ENCODE measurements at places on chromosomes 6 and 20.

DNA sequence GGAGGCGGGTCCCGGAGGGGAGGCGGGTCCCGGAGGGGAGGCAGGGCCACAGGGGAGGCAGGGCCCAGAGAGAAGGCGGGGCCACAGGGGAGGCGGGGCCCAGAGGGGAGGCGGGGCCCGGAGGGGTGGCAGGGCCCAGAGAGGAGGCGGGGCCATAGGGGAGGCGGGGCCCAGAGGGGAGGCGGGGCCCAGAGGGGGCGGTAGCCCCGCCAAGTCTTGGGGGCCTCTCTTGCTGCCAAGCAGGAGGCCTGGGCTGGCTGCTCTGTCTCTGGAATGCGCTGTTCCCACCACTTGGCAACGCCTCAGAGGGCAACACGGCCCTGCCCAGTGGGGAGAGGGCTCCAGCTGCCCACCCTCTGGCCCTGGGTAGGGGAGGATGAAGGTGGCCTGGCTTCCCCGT is 80.5 kb downstream of the YTHDF1 start:
- DNase-seq, result no peak
- H3K4me1 ChIP-seq, result no peaks in the 10 kb centered on the region
- H3K36me3 ChIP-seq, result no peaks in the 10 kb centered on the region
- peaks cover 17% of the 10 kb centered on the region for H3K27me3 ChIP-seq
- no peak overlapping the region for H3K4me3 ChIP-seq

GRCh38 chr20:50532221-50532620 is 22.0 kb downstream of the PTPN1 start:
- no peak overlapping the region for H3K27ac ChIP-seq
- no peak for DNase-seq
- peaks cover 13% of the 10 kb centered on the region for H3K4me1 ChIP-seq
- H3K36me3 ChIP-seq, result no peaks in the 10 kb centered on the region
- no peaks in the 10 kb centered on the region for H3K27me3 ChIP-seq
- H3K4me3 ChIP-seq, result no peak overlapping the region

DNA sequence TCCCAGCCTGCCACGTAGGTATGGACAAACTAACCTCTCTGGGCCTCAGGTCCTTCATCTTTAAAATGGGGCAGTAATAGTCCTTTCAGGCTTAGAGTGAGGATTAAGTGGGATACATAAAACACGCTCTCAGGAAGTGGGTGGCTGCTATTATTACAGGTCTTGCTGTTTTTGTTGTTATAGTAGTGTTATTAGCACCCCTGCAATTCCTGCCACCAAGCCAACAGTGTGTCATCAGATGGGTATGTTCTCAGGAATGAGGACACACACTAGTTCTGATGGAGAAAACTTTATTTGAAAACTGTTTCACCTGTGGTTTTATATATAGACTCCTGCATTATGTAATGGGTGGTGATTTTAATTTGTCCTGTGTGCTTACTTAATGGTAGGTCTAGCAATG is 131.7 kb downstream of the LRRC1 start:
- H3K4me3 ChIP-seq, result no peak overlapping the region
- no peak for DNase-seq
- H3K27me3 ChIP-seq, result no peaks in the 10 kb centered on the region
- H3K27ac ChIP-seq, result peak overlapping the region; percentile 62
- no peaks in the 10 kb centered on the region for H3K36me3 ChIP-seq

GRCh38 chr6:47631797-47632196 is 66.6 kb upstream of the ADGRF4 start:
- H3K27me3 ChIP-seq, result no peaks in the 10 kb centered on the region
- H3K4me1 ChIP-seq, result peaks cover 18% of the 10 kb centered on the region
- no peak overlapping the region for H3K4me3 ChIP-seq
- H3K27ac ChIP-seq, result peak overlapping the region; percentile 52
- no peaks in the 10 kb centered on the region for H3K36me3 ChIP-seq
- no peak for DNase-seq

DNA sequence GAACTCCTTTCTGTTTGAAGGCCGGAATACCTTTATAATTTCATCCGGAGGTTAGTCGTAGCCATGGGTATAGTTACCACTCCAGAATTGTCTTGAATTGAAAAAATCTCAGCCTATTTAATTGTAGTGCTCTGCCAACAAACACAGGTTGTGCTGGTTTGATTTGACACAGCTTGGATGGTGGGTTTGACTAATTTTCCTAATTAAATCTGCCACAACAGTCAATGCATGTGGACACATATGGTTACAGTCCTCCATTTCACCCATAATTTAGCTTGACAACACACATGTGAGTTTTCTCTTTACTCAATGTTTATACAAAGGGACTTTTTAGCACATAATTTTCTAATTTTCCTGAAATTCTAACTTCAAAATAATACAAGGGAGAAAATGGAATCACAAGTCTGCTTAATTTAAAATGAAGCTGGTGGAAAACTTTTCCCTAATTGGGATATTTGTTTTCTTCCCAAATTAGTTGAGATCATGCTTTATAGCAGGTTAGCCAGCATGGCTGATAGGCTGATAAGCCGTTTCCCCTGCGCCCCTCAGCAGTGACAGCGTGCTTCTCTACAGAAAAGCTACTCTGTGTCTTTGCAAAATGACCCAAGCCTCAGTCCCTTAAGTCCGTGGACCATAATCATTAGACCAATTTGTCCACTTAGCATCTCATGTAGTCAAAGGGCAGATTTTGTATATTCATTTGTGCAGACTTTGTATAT is 463.5 kb upstream of the FLRT3 start:
- no peak for DNase-seq
- H3K27me3 ChIP-seq, result no peaks in the 10 kb centered on the region
- no peaks in the 10 kb centered on the region for H3K4me1 ChIP-seq

- peaks cover 12% of the 10 kb centered on the region for H3K4me1 ChIP-seq
- no peak overlapping the region for H3K4me3 ChIP-seq
- no peak for DNase-seq
- H3K36me3 ChIP-seq, result no peaks in the 10 kb centered on the region
- no peaks in the 10 kb centered on the region for H3K27me3 ChIP-seq
These were observed 65.1 kb downstream of the ADNP start for GRCh38 chr20:50866036-50866685.

DNA sequence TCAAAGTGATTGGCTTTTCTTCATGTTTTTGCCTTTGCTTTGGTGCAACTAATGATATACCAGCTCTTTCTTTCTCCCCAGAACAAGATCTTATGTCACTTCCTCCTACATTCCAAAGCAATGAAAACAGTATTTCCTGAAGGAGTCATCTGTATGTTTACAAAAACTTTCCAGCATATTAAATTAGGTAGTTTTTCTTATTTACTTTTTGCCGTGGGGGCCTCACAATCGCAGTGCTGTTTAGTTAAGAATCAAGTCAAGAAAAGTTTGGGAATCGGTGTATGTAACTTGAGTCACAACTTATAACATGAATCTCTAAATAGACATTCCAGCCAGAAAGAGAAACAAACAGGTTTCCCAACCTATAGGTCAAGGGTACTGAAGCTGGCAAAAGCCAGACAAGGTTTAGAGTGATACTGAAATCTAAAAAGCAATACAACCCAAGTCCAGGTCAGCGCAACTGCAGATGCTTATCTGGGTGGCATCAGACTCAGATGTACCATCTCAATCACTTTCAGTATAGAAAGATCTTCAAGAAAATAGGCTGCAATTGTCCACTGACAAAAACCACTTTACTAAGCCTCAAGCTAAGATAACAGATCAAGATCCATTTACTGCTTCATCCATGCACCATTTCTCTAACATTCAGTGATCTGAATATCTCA is 63.6 kb downstream of the IPCEF1 start:
- no peaks in the 10 kb centered on the region for H3K27me3 ChIP-seq
- no peaks in the 10 kb centered on the region for H3K36me3 ChIP-seq
- H3K4me3 ChIP-seq, result no peak overlapping the region
- DNase-seq, result peak; percentile 21
- H3K27ac ChIP-seq, result peak overlapping the region; percentile 70

DNA sequence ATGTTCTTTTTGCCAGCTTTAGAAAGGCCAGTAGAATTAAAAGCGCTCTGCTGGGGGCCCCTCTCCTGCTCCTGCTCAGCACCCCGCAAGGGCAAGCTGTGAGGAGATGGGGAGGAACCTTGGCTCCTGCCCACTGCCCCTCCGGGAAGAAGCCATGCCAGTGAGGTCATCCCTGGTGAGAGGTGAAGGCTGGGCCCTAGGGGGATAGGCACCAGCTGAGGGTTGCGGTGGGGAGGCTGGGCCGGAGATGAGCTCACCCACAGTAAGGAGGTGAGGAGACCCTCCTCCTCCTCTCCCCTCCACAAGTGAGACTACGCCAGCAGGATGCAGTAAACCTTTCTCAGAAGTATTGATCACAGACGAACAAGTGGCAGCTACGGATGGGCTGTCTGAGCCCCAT is 32.1 kb downstream of the LRFN2 start:
- no peak overlapping the region for H3K27ac ChIP-seq
- H3K36me3 ChIP-seq, result no peaks in the 10 kb centered on the region
- peaks cover 13% of the 10 kb centered on the region for H3K27me3 ChIP-seq
- no peak overlapping the region for H3K4me3 ChIP-seq
- H3K4me1 ChIP-seq, result no peaks in the 10 kb centered on the region

GRCh38 chr20:34302312-34302722 is 838 bp downstream of the AHCY start:
- H3K36me3 ChIP-seq, result no peaks in the 10 kb centered on the region
- peak overlapping the region; percentile 86 for H3K4me3 ChIP-seq

DNA sequence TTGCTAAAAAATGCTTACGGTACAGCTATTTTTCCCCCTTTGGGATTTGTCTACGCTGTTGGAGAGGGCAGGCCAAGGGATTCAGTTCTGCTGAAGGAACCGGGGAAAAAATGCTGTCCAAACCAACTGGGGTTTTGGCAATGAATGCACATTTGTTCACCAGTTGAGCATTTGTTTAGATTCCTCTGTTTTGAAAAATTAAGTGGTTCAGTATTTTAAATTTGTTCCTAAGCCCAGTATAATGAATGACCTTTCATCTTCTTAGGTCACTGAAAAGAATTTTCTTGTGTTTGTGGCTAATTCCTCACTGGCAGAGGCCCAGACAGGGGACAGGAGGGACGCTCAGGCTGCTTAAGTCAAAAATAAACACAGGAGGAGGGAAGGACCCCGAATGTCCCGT is 10.8 kb upstream of the EYA2 start:
- H3K4me1 ChIP-seq, result no peaks in the 10 kb centered on the region
- H3K27ac ChIP-seq, result no peak overlapping the region
- no peaks in the 10 kb centered on the region for H3K27me3 ChIP-seq

GRCh38 chr6:125471667-125472066 is 169.9 kb upstream of the HDDC2 start:
- H3K36me3 ChIP-seq, result no peaks in the 10 kb centered on the region
- no peak for DNase-seq
- H3K27ac ChIP-seq, result no peak overlapping the region
- H3K4me3 ChIP-seq, result no peak overlapping the region

- H3K4me1 ChIP-seq, result peaks cover 5% of the 10 kb centered on the region
- no peaks in the 10 kb centered on the region for H3K27me3 ChIP-seq
- DNase-seq, result no peak
- H3K4me3 ChIP-seq, result no peak overlapping the region
- no peaks in the 10 kb centered on the region for H3K36me3 ChIP-seq
- H3K27ac ChIP-seq, result no peak overlapping the region
These were observed 195.8 kb upstream of the CDYL start for GRCh38 chr6:4580361-4580760.

DNA sequence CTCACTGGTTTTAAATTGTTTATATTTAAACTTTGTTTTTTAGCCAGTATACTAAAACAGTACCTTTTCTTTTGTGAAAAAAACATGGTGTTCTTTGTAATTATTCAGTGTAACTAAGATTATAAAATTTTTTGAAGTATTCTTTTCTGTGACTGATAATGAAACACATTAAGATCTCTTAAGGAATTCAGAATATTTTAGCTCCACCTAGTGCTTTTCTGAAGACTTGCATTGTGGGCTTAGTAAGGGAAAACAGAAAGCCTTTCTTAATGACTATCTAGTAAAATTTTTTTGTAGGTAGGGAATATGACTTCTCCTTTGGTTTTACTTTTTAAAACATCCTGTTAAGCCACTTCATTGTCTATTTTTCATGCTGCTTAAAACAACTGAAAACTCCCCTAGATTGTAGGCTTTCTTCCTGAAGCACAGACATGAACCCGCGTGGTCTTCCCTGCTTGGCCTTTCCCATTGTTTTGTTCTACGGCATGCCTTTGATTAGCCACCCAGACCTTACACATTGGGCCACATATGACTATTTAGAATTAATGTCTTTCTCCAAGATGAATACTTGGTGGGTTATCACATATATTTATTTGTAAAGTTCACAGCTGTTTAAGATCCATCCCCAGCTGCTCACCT is 72.1 kb downstream of the AFDN start:
- no peak overlapping the region for H3K27ac ChIP-seq
- H3K4me1 ChIP-seq, result no peaks in the 10 kb centered on the region
- DNase-seq, result peak; percentile 37
- H3K36me3 ChIP-seq, result no peaks in the 10 kb centered on the region

DNA sequence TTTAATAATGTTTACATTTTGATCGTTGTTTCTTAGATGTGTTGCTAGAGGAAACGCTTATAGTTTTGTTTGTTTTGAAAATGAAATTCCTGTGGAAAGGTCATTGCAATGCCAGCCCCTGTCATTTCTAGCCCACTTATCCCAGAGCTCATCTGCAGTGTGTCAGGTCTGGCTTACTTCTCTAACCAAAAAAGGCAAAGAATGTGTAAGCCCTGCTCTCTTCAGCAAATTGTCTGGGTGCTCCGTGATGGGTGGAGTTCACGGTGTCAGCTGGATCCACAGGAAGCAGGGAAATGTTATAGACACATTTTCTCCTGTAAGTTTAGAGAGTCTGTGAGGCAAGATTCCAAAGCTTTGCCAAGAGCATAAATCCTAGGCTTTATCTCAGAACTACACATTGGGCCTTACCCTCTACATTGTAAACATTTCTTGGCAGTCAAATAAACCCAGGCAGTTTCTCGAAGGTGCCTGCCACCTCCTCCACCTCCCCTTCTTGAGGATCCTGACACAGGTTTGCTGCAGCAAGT is 50.9 kb downstream of the RPRD1B start:
- no peak overlapping the region for H3K4me3 ChIP-seq
- no peaks in the 10 kb centered on the region for H3K27me3 ChIP-seq
- H3K4me1 ChIP-seq, result peaks cover 23% of the 10 kb centered on the region
- peak overlapping the region; percentile 87 for H3K27ac ChIP-seq

DNA sequence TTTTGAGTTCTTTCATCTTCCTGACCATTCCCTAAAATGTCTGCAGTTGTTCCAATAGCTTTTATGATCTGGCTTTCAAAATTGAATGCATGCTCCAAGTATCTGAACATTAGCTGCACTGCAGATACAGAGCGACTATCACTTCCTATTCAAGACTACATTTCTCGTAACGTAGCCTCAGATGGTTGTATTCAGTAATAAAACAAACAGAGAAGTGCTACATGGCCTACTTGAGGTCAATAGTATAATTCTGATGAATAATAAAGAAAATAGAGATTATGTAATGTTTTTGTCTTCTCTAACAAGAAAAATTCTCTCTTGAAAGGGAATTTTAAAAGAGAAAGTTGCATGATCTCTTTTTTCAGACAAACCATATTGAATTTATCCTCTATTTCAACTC is 333.9 kb upstream of the IRAK1BP1 start:
- no peaks in the 10 kb centered on the region for H3K36me3 ChIP-seq
- H3K4me3 ChIP-seq, result no peak overlapping the region
- no peak for DNase-seq
- H3K27me3 ChIP-seq, result no peaks in the 10 kb centered on the region
- H3K27ac ChIP-seq, result no peak overlapping the region
- H3K4me1 ChIP-seq, result no peaks in the 10 kb centered on the region
